Lung microvascular endothelial cell (primary cell): ENCODE measurements at places on chromosomes 4 and X. TPM values are rescaled to one million over a fixed set of nuclear protein-coding genes. Genes with fewer than 3 reads are reported as not detected.
A peak's percentile ranks its signal among the peaks of the same experiment; 100 is the strongest.

FABP2 gene
- not detected in 2 replicates for total RNA-seq

RBM46 gene
- total RNA-seq, result 0.22 TPM in 1 of 2 replicates, not detected in the other

DNA sequence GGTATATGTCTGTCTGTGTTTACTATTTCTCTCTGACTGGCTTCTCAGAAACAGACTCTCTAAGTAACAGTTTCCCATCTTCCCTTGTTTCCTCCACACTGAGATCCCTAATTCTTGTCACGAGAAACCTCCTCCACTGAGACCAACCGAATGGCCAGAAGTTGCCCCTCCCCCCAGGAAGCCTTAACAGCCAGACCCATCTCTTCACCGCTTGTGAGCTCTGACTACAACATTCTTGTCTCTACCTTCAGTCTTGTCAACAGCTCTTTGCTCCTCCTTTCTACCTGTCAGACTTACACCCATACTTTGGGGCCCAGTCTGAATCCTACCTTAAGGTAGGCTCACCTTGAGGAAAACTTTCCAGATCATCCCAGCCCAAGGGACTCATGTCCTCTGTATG, 90.8 kb downstream of the NHSL2 start:
- no peak for DNase-seq

DNA sequence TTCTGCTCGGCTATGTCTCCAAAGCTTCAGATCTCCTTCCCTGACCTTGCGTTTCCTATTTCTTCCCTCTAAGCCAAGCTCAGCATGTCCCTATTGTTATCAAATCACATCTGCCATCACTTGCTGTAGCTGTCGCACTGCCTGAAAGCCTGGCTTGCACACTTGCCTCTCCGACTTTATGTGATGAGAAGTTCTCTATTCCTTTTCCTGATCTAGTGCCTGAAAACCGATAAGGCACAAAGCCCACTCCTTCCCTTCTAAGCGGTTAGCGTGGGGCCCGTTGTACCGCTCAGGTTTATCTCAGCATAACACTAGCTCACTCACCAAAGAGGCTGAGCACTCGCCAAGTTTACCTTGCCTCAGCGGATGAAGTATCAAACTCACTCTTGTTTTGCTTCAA, 816 bp downstream of the NMU start:
- DNase-seq, result no peak

DNA sequence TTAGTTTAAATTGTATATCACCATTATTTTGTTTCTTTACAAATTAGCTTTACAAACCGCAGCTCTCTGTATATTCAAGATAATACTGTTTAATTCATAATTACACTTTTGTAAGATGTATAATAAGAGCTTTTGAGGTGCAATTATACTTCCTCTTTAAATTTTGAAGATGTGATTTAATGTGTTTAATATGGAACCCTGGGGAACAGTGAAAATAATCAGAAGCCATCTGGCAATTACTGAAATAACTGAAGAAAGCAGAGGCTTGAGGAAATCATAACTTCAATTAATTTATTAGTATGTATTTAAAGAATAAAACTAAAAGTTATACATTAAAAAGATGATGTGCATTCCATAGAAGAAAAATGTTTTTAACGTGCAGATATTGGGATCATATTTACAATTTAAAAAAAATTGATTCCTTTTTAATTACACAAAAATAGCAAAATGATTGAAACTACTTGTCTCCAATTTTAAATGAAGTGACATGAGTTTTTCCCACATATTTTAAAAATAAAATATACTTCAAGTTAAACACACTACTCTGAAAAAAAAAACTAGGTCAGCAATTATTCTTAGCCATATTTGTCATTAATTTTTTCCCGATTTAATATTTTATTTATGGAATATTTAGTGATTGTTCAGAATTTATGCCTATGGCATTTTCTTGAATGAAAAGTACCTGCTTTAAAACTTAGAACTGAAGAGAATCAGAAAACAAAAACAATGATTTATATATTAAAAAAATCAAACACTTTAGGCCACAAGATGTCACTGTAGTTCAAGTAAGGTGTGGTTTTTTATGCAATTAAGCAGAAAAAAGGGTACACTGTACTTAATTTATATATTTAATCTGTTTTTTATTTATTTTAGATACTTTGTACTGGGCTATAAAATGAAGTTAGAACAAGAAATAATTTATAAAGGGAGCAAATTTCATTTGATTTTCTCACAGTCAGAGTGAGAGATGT, 942.7 kb upstream of the NDST4 start:
- peak; percentile 21 for DNase-seq

GRCh38 chrX:79147477-79147876, 3.0 kb downstream of the GPR174 start:
- no peak for DNase-seq

- DNase-seq, result no peak
These were observed 20.6 kb upstream of the KIAA0232 start for GRCh38 chr4:6761649-6762615.

GRCh38 chr4:40550948-40551462, 78.7 kb downstream of the RBM47 start:
- DNase-seq, result peak; percentile 50

GRCh38 chrX:131301155-131301554, 12.0 kb upstream of the IGSF1 start:
- DNase-seq, result no peak

DNA sequence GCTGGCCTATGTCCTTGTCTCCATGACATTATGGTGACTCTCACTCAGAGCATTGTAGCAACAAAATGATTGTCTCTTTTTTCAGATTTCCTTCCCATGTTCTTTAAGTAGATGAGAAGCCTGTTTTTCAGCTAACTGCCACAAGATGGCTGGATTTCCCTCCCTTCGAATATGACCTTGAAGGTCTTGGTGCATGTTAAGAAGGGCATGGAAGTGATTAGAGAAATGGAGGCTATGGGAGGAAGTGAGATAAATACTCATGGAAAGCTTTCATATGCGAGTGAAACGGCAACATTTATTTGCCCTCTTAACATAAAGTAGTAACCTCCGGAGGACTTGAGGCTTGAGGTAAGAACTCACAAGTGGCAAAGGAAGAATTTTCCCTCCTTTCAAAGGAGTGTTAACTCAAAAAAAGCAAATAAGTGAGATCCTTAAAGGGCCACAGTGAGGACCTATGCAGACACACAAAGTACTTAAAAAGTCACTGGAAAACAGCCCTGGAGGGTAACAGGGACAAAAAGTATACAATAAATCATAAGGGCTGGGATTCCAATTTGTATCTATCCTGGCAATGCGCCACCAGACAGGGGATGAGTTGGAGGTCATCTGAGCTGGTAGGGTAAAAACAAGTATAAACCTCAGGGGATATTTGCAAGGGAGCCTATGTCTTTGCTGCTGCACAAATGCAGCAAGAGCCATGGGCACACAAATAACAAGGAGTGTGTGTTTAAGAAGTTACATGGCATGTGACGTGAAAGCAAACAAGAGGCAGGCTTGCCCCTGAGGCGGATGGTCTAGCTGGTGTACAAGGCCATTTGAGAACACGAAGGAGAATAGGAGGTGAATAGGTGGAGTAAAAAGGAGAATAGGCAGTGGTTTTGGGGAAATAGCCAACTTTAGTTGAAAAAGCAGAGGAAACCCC, 96.2 kb downstream of the CPE start:
- DNase-seq, result no peak

DNA sequence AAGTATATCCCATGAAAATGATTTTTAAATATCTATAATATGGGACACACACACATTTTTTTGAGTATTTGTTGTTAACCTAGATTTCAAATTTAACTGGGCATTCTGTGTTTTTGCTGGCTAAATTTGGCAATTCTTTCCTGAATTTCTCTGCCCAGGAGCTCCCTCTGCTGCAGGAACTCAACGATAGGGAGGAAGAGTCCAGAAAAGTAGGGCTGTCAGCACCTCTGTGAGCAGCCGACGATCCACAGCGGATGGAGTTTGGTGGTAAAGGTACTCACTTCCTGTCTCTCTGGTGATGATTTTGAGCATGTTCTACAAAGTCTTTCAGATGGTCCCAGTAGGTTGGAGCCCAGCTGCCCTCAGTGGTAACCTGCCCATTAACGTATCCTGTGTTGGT, 23.1 kb upstream of the TMEM184C start:
- DNase-seq, result no peak

GRCh38 chr4:38364383-38364963, 299.5 kb upstream of the KLF3 start:
- DNase-seq, result no peak

- DNase-seq, result peak; percentile 85
These were observed 78.1 kb upstream of the BOD1L1 start for GRCh38 chr4:13705521-13706041.
